ENCODE measurements at places on chromosomes 12 and 14.

DNA sequence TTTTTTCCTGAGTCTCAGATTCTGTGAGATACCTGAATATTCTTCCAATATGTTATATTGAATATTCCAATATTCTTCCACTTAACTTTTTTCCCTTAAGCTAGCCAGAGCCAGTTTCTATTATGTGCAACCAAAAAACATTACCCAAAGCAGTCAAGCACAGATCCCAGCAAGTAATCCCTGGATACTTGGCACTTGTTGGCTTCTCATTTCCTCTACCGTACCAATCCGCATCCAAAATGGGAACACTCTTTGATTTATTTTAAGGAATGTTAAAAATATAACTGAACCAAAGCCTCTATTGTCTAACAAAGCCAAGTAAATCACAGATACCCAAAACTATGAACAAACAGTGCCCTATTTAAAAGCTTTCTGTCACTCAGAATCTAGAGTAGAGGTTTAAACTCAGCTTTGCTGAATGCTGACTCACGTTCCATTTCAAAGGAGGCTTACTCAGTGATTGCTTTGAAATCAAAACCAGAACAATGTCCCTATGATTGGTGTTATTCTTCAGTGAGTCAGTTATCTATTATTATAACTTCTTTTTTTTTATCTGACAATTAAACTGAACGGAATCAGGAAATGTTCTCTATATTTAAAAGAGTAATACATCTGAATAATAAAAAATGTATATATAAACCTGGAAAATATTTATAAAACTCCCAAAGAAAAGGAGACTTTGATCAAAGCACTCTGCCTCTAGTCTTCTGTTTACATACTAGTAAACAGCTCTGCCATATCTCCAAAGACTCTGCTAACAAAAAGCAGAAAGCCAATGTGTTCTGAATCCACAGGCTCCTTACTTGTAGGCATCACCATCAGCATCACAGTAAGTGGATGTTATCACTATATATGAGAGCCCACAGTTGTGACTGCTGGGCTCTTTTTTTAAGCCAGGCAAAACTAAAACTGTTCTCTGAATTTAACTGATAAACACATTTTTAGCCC is 360.8 kb downstream of the CCDC91 start:
- no peak for DNase-seq

- DNase-seq: no peak
These were observed 316.8 kb downstream of the CCDC91 start for GRCh38 chr12:28507033-28507432.

DNA sequence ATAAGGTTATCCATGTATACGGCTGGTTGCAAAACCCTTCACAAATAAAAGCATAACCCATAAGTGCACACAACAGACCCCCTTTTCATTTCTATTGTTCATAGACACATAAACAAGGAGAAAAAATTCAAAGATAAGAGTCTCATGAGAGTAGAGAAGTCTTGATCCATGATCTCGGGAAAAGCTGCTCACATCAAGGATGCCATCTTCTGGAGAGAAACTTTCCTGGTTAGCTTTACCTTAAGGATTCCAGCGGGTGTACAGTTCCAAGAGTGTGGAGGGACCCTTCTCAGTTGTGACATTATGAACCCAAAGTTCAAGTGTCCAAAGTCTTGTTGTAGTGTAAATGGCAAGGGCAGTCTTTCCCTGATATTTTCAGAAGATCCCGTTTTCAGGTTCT is 144.5 kb downstream of the LLPH start:
- no peak for DNase-seq

- peak; percentile 98 for DNase-seq
These were observed 25.6 kb downstream of the ELK3 start for GRCh38 chr12:96219700-96220206.

- DNase-seq: no peak
These were observed 95.0 kb downstream of the C12orf75 start for GRCh38 chr12:105425254-105426174.
